ENCODE measurements at places on chromosomes 4 and X.

- DNase-seq: no peak
Observed at GRCh38 chrX:68428431-68428830, 4.9 kb downstream of the OPHN1 start.

DNA sequence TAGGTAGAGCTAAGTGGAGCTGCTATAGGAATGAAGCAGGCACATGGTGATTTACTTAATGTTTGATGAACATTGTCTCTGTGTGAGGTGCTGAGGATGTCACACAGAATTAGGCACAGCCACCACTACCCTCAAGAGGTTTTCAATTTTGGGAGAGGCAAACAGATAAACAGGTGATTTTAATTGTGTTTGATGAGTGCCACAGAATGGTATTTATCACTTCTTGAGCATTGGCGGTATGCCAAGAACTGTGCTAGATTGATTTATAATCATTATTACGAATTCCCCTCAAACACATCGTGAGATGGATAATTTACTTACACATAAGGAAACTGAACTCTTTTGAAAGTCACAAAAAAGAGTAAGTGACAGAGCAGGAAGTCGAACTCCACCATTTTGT is 74.8 kb downstream of the FREM3 start:
- no peak for DNase-seq

DNA sequence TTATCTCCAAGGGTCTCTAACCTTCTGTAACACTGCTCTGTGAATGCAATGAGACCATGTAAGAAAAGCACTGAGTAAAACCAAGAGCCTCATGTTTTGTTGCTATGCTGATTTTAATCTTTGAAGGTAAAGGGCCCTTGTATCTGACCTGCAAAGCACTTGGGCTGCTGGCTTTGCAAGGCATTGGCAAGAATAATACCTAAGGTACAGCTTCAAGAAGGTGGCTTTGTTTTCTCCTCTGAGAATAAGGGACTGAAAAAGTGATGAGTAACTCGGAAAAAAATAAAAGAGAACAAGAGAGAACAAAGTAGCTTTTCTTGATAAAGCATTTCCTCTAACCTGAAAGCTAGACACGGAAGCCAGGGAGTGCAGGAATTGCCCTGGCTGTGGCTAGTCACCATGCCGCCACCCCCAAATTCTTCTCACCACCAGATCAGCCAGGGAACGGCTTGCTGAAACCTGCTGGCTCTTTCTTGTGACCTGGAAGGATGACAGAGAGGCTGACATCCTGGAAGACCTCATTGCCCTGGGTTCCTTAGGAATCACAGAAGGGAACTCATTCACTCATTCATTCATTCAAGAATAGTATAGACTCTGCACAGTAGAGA is 41.8 kb upstream of the HS3ST1 start:
- DNase-seq: peak; percentile 51

DNA sequence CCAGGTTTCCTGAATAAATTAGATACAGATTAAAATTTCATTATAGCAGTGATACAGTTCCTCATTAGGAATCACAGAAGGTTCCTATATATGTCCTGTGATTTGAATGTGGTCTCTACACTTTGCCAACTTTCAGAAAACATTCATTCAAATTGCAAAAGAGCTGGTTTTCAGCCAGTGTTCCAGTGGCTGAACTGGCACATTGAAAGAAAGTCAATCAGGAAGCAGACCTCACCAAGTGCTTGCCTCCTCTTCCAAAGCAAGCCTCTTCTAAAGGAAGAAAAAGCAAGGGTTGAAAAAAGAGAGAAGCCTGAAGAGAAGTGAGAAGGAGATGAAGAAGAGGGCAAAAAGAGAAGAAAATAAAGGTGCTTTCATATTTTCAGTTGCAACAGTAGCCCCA is 12.7 kb downstream of the KLHL34 start:
- no peak for DNase-seq

DNA sequence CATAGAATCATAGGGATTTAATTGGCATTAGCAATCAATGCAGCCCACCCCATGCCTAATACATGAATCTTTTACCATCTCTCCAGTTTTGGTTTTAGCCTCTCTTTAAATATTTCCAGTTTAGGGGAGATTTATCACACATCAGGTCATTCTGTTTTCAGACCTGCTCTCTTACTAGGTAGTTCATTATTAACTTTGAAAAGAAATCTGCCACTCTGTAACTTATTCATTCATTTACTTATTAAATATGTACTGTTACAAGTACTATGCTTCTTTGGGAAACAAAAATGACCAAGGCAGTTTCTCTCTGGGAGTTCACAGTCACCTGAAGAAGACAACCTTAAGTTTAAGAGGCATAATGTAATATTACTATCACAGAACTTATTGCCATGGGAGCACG is 62.1 kb downstream of the USO1 start:
- no peak for DNase-seq

GRCh38 chrX:51614353-51615012 is 4.2 kb downstream of the CENPVL3 start:
- peak; percentile 5 for DNase-seq

DNA sequence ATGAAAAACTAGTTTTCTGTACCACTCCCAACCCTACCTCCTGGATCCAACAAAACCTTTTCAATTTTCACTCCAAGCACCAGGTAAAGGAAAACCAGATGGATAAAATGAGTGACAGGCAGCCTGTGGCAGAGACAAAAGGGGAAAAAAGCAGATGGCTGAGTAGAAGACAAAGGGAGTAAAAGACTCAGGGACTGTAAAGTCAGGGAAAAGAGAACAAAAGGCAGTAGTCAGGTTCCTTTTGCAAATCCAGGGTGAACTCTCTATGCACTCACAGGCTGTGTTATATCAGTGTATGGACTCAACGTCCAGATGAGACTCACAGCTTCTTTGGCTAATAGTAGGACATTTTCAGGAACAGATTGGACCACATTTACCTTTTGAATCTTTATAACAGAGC is 54.2 kb downstream of the QRFPR start:
- no peak for DNase-seq

- DNase-seq: peak; percentile 50
Observed at GRCh38 chrX:130108647-130109428, 1.5 kb downstream of the ELF4 start.

- DNase-seq: no peak
Observed at GRCh38 chrX:128664211-128664610, 612.0 kb upstream of the ACTRT1 start.

DNA sequence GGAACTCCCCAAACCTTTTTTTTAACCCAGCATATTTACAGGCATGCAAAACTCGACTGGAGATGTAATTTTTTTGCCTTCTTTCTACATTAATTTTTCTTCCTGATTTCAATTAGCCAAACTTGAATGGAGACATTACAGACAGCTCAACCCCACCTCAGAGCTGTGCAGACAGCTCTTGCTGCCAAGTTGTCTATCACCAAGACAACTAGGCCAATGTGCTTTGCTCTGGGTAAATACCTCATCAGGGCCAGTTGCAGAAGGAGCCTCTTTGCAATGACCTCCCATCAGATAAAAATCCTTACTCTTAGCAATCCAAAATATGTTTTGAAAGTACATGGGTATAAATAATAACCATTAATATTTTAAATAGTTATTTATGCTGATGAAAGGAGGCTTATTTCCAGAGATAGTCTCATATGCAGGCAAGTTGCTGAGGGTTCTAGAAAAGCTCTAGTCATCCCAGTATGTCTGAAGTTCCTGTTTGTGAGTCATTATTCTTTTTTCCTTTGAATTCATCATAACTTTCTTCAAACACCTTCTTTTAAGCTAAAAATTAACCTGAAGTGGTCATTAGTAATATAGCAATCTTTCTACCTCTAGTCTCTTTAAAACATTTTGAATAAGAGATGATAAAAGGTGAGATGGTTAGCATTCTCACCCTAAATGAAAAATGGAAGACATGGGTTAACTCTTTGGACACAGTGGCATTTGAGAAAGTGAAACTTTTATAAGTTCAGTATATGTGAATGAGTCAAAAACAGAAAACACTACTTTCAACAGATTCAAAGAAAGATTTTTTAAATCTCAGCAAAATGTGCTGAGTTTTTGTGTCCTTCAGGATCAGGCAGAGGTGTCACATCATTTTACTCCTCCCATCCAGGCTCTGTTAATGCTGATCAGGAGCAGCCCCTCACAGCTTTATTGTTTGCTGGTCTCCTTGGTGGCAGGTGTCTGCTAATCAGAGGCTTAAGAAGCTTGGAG is 475.5 kb upstream of the FGF16 start:
- DNase-seq: no peak

- no peak for DNase-seq
Observed at GRCh38 chr4:40909363-40909876, 159.7 kb downstream of the NSUN7 start.

GRCh38 chr4:38691251-38692008 is 27.4 kb downstream of the KLF3 start:
- no peak for DNase-seq

DNA sequence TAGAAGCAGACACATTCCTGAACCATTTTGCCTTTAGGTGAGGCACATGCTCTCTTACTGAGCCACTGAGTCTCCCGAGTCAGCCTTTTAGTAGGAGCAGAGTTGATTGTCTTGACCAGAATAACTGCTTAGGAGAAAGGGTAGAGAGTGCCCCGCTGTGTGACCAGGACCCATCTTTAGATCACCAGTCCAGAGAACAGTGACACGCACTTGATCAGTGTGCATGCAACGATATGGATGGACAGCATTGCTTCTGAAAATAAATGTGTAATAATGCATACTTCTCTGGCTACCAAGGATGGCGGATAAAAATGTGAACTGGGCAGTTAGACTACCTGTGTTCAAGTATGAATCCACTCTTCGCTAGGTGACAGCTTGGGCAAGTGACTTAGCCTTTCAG is 897.7 kb downstream of the TRIML1 start:
- no peak for DNase-seq

- no peak for DNase-seq
Observed at GRCh38 chr4:30818541-30818940, 98.4 kb downstream of the PCDH7 start.

DNA sequence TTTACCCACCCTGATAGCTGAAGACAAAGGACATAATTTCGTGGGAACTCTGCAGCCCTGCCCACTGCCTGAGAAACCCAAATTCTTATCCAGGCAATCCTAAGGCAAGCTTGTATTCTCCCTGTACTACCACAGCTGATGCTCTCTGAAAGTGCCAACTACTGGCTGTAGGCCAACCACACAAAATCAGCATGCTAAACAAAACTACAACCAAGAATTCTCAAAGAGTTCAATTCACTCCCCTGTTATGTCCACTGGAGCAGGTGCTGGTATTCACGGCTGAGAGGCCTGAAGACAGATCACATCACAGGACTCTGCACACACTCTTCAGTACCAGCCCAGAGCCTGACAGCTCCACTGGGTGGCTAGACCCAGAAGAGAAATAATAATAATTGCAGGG is 375.9 kb upstream of the NDST4 start:
- DNase-seq: no peak

- DNase-seq: no peak
Observed at GRCh38 chr4:5793514-5793913, 82.5 kb downstream of the EVC start.

DNA sequence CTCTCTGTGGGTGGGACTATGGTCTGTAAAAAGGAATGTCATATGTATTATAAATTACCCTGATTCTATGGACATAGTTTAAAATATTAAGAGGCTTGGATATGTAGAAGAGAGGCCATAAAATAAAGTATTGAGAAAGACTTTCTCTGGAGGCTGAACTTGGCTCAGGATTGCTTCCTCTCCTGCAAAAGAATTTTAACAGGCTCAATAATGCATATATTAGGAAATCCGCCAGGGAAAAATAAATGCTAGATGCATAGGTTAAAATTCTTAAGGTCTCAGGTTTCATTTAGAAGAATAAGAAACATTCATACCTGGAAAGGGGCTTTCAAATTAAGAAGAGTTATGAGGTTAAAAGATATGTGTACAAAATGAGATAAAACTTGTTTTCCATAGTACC is 424.3 kb downstream of the ARAP2 start:
- no peak for DNase-seq

DNA sequence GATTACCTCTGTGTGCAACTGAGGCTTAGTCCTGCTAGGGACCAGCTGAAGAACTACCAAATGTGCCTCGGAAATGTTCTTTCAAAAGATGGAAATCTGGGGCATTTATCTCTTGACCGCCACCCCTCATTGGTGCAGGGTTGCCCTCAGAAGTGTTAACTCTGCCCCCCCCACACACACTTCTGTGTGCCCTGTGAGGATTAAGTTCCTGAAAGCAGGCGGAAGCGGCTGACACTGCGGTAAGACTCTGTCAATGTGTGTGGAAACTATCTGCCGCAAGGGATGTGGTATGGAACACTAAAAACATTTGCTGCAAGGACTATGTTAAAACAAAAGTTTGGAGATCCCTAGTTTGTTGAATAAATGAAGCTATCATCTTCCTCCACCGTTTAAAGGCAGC is 106.9 kb upstream of the NDP start:
- DNase-seq: no peak

- DNase-seq: no peak
Observed at GRCh38 chr4:113064244-113064643, 14.8 kb downstream of the ANK2 start.

GRCh38 chrX:39755143-39756032 is 342.4 kb downstream of the BCOR start:
- DNase-seq: no peak

DNA sequence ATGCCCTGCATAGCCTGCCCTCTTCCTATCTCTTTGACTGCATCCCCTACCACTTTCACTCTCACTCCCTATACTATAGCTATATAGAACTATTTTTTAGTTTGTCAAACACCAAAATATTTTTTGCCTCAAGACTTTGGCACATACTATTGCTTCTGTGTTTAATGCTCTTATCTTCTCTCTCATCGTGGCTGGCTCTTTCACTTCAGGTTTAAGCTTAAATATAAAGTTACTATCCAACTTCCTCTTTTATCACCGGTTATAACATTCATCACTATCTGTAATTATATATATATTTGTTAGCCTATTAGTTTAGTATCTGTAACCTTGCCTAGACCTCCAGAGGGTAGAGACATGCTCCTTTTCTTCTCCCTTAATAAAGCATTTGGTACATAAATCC is 11.5 kb upstream of the HMGB2 start:
- no peak for DNase-seq

- DNase-seq: peak; percentile 40
Observed at GRCh38 chrX:136880003-136880451, 498 bp downstream of the RBMX start.

DNA sequence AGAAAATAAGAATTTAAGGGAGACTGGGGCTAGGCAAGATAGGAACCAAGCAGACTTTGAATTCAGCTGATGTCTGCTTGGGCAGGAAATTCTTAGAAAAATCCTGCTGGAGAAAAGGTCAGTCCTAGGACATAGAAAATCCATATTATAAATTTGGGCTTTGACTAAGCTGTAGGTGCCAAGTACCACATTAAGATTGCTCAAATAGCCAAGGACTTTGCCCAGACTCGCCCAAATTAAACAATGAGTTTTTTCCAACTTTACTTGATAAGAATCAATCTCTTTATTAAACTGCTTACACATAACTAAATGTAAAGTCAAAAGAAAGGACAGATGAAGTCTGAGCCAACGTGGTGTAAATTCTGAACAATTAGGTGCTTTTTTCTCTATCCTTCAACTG is 95.4 kb downstream of the FUNDC1 start:
- DNase-seq: no peak
